Activated CD4-positive, alpha-beta T cell treated with anti-CD3 and anti-CD28 coated beads for 36 hours (primary cell): ENCODE measurements at places on chromosomes 1 and 21.
A peak's percentile ranks its signal among the peaks of the same experiment; 100 is the strongest.

GRCh38 chr1:8171751-8172464, 145.8 kb upstream of the ERRFI1 start:
- peaks cover 32% of the 10 kb centered on the region for H3K4me1 ChIP-seq
- H3K36me3 ChIP-seq, result peaks cover 2% of the 10 kb centered on the region
- H3K27me3 ChIP-seq, result no peaks in the 10 kb centered on the region
- DNase-seq, result no peak

DNA sequence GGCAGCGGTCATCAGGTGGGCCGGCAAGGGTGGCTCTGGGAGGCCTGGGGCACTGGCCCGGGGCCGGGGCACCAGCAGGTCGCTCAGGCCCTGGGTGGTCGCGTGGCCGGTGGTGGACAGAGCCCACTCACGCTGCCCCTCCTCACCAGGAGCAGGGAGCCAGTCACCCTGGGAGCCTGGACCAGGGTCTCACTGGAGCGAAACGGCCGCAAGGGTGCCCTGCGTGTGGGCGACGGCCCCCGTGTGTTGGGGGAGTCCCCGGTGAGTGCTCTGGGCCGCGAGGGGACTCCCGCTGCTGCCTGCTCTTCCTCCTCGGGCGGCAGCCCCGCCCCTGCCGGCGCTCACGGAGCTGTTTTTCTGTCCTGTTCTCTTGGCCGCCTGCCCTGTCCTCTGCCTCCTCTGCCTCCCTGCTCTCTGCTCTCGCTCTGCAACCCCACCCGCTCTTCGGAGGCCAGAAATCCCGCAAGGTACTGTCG, 23.5 kb downstream of the RNF223 start:
- no peak for DNase-seq
- H3K4me1 ChIP-seq, result no peaks in the 10 kb centered on the region
- H3K27me3 ChIP-seq, result no peaks in the 10 kb centered on the region
- H3K27ac ChIP-seq, result no peak overlapping the region
- no peaks in the 10 kb centered on the region for H3K36me3 ChIP-seq
- H3K4me3 ChIP-seq, result no peak overlapping the region

DNA sequence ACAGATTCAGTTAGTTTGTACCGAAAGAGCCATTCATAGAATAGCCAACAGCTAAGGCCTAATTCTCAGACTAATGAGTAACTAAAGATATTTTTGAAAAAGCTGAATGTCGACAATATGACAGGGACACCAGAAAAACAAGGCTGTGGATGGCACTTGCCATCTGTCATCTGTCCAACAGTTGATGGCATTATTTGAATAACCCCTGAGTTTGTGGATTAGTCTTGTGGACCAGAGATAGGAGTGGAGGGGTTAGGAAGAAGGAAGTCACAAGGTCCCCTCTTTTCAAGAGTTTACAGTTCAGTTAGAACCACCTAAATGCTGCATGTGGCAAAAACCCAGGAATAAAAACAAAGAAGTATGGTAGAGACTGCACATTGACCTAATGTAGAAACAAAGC, 356.5 kb upstream of the DUSP10 start:
- H3K36me3 ChIP-seq, result no peaks in the 10 kb centered on the region
- no peak for DNase-seq
- H3K4me1 ChIP-seq, result no peaks in the 10 kb centered on the region
- H3K27ac ChIP-seq, result no peak overlapping the region
- no peaks in the 10 kb centered on the region for H3K27me3 ChIP-seq

DNA sequence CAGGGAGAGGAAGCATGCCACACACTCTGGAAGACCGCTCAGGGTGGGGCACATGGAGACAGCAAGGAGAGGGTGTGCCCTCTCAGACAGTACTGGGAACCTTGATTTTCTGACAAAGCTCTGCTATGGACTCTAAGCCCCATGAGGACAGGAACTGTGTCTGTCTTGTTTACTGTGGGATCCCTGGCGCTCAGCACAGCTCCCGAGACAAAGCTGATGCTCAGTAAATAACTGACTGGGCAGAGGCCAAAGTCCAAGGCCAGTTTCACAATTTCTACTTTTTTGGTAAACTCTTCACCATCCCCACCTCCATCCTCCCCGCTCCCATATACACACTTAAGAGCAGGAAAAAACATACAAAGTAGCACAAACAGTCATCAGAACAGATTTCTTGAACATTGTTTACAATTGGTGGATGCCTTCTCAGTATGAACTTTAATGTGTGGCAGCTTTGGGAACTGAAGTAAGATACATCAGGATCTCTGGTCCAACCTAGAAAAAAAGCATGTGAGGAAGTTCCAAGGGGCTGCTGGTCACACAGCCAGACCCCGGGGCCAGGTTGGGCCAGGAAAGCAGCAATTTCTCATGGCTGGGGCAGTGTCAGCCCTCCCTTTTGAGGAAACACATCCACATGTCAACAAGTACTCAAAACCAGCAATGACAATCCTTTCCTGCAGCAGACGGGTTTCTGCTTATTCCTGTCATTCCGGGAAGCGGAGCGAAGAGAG, 5.6 kb upstream of the AHCYL1 start:
- no peak overlapping the region for H3K4me3 ChIP-seq
- H3K27me3 ChIP-seq, result peaks cover 4% of the 10 kb centered on the region
- no peaks in the 10 kb centered on the region for H3K36me3 ChIP-seq

GRCh38 chr1:222099746-222100145, 357.9 kb upstream of the DUSP10 start:
- H3K27me3 ChIP-seq, result no peaks in the 10 kb centered on the region
- H3K4me1 ChIP-seq, result no peaks in the 10 kb centered on the region

DNA sequence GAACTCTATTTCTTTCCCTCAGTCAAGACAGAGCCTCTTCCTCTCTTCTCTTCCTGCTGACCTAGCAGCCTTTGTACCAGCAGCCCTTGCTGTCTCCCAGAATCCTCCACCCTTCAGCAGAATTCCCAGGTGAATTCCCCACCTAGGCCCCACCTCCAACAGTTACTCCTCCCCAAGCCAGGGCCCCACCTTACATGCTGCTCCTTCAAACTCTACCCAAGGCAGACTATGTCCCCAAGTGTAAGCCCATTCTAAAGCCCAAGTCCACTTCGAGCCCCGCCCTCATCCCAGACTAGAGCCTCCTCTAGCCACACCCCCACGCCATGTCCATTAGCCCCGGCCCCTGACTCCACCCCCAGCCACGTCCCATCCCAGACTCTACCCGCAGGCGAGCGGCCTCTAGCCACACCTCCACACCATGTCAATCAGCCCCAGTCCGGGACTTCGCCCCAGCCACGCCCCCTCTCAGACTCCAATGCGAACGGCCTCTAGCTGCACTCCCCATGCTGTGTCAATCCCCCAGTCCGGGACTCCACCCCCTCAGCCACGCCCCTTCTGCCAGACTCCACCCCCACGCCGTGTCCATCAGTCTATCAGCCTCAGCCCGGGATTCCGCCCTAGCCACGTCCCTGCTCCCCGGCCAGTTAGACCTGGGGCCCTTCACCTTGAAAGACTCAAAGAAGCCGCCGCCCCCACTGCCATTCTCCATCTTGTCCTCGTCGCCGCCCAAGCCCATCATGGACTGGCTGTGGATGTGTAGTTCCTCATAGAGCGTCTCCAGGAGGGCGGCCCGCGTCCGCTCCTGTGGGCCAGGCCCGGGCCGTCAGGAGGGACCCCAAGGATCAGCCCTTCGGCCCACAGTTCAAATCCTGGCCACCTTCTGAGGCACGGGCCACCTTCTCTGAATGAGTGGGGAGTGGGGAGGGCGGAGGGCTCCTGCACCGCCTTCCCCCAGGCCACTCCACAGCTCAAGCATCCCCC, 61.3 kb downstream of the RAP1GAP start:
- H3K4me1 ChIP-seq, result peaks cover 8% of the 10 kb centered on the region
- DNase-seq, result peak; percentile 86
- H3K4me3 ChIP-seq, result no peak overlapping the region
- H3K27me3 ChIP-seq, result peaks cover 9% of the 10 kb centered on the region
- no peaks in the 10 kb centered on the region for H3K36me3 ChIP-seq
- H3K27ac ChIP-seq, result no peak overlapping the region
